Stimulated activated CD8-positive, alpha-beta memory T cell treated with anti-CD3 and anti-CD28 coated beads, Interleukin-7, amount 100 ng/mL, for 4 hours (primary cell): ENCODE measurements at places on chromosomes 3 and 15.

GRCh38 chr15:85463976-85464375 is 83.6 kb downstream of the AKAP13 start:
- DNase-seq: no peak

GRCh38 chr3:8625991-8626390 is 18.6 kb downstream of the SSUH2 start:
- DNase-seq: no peak

- no peak for DNase-seq
Measured at GRCh38 chr3:64773137-64773536, 85.3 kb upstream of the ADAMTS9 start.

DNA sequence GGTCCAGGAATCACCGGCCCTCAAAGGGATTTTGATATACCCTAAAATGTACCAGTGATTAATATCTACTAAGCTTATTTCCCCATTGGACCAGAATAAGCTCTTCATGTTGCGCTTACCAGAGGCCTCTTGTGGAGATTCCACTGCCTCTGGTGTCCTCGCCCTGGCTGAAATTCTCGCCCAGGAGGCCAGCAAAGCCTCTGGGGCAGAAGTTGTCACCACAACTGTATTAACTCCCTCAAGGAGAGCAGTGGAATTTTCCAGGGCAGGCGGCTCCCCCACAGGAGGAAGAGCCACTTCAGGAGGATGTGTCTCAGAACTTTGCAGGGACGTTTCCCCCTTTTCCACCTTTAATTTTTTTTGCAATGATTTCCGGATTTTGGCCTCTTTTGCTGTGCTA is 6.9 kb downstream of the DPPA4 start:
- no peak for DNase-seq
